ENCODE measurements at places on chromosomes 2 and 18. TPM values are rescaled to one million over a fixed set of nuclear protein-coding genes. Genes with fewer than 3 reads are reported as not detected.

- no peak for DNase-seq
Measured at GRCh38 chr2:651951-652373, 25.2 kb downstream of the TMEM18 start.

- no peak for DNase-seq
Measured at GRCh38 chr2:17000184-17000482, 334.5 kb upstream of the CYRIA start.

The CFC1 gene
- total RNA-seq: not detected

GRCh38 chr2:210617732-210618330, 61.4 kb downstream of the CPS1 start:
- peak; percentile 66 for DNase-seq

Data from A673 (cell line).